Activated T-helper 9 cell treated with anti-CD3 and anti-CD28 coated beads, Interleukin-2, amount 50 U/mL, for 16 hours (primary cell): ENCODE measurements at places on chromosomes 16 and 17.

DNA sequence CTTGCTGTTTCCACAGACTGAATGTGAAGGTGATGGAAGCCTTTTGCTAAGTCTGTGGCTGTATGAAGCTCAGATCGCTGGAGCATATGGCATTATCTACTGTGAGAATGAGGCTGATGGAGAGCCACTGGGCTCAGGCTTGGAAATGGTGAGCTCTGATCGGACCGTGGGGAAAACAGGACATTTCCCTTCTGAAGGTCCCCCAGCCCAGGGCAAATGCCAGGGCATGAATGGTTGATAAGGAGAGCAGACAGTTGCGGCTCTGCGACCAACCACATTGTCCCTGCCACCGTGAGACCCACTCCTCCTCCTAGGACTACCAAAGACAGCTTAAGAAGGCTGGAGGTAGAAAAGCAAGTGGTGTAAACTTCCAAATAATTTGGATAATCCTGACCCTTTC is 4.7 kb upstream of the CUEDC1 start:
- no peak for DNase-seq

- no peak for DNase-seq
Observed at GRCh38 chr16:1787322-1788094, 4.7 kb downstream of the NUBP2 start.

GRCh38 chr17:72359811-72360210 is 239.0 kb downstream of the SOX9 start:
- DNase-seq = no peak

GRCh38 chr16:28924762-28925385 is at the start of gene RABEP2:
Gene RABEP2, minus strand, starts transcription at chr16:28925238. Its CDS starts 75 bp downstream, at chr16:28925163.
- DNase-seq = peak; percentile 91

- no peak for DNase-seq
Observed at GRCh38 chr17:21174713-21175112, 39.2 kb downstream of the TMEM11 start.

DNA sequence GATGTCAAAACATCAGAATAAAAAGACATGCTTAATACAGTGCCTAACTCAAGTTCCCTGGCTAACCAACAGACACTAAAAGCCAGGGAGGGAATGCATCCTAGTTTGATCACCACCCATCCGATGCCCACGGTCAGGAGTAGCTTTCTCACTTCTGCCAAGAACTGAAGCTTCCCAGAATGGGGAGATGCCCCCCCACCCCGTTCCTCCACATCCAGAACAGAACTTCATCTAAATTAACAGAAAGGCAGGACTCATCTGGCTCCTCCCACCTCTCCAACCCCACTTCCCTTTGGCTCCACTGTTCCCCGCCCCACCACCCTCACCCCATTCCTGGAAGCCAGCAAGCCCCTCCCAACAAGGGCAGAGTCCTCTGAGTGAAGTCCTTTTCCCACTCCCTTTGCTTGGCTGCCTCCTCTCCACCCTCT is 33.7 kb downstream of the GDE1 start:
- DNase-seq = no peak

- DNase-seq = peak; percentile 9
Observed at GRCh38 chr16:3963203-3963602, 82.7 kb upstream of the CREBBP start.

GRCh38 chr16:89161763-89162713 is 9.5 kb upstream of the CDH15 start:
- DNase-seq = no peak

- DNase-seq = no peak
Observed at GRCh38 chr16:21642861-21643260, 9.5 kb downstream of the IGSF6 start.

DNA sequence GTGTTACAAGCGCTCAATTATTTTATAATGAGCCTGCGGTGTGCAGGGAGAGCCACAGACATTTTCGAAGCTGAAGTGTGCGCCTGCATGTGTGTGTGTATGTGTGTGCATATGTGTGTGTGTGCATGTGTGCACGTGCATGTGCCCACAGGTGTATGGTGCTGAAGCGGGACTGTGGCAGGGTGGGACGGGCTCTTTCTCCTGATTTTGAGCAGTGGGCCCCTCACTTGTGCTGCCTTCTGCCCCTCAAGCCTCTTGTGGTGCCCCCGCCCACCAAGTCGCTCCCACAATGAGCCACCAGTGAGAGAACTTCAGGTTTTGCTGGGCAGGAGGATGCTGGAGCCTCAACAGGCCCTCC is 16.7 kb upstream of the KCNJ12 start:
- DNase-seq = no peak

DNA sequence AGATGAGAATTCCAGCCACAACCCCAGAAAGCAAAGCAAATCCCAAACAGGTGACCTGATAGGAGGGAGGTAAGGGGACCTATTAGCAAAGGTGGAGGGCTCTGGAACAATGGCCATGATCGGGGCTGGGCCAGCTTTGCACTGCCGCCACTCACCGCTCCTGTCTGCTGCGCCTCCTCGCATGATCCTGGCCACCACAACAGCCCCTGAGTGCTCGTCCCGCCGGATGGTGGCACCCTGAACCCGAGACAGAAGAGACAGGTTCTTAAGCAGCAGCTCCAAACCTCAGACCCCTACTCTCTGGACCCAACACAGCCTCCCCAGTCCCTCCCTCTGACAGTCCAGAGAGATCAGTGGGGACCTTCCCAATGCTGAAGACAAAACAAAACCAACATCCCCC is 5.3 kb downstream of the MPP3 start:
- DNase-seq = no peak

GRCh38 chr16:27421961-27422740 is 20.2 kb downstream of the IL21R start:
- no peak for DNase-seq

DNA sequence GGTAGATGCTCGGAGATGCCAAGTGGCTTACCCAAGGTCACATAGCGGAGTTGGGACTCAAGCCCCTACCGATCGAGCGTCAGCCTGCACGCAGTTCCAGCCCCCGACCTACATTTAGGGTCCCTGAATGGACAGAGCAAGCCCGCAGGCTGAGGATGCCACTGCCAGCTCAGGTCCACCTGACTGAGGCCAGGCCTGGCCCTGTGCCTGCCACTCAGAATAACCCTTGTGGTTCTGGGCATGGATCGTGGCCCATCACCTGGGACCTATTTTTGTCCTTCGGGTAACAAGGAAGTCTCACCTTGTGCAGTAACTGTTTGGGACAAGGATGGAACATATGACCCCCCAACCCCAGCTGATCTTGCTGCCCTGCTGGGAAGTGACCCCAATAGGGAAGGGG is 17.1 kb downstream of the CDH16 start:
- no peak for DNase-seq
